ENCODE measurements at places on chromosomes 1 and 21.

- no peak for DNase-seq
Measured at GRCh38 chr1:89939059-89939570, 55.8 kb upstream of the ZNF326 start.

GRCh38 chr1:186306533-186306932 is 68.5 kb downstream of the TPR start:
- DNase-seq = no peak

DNA sequence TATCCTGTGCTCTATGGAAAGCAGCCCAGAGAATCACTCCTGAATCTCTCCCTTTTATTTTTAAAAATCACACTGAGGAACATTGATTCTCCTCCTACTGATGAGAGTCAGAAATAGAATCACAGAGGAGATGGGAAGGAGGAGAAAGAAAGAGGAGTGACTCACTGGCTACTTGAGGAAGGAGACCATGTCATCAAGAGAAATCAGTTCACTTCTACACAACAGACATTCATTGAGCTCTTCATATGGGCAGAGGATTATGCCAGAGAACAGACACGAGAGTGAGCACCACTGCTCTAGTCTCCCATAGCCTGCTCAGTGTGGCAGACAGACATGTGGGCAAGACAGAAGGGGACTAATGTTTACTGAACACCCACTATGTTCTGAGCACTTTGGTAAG is 44.2 kb downstream of the RAB3B start:
- no peak for DNase-seq

- DNase-seq = no peak
Measured at GRCh38 chr1:18721041-18721440, 90.4 kb downstream of the PAX7 start.
